Astrocyte of the spinal cord (primary cell): ENCODE measurements at places on chromosomes 11 and 22.

GRCh38 chr11:6629892-6630631 lies 10.8 kb upstream of the TPP1 start:
- DNase-seq, result no peak

- DNase-seq, result no peak
Observed at GRCh38 chr22:43315687-43316217, 27.4 kb downstream of the SCUBE1 start.

DNA sequence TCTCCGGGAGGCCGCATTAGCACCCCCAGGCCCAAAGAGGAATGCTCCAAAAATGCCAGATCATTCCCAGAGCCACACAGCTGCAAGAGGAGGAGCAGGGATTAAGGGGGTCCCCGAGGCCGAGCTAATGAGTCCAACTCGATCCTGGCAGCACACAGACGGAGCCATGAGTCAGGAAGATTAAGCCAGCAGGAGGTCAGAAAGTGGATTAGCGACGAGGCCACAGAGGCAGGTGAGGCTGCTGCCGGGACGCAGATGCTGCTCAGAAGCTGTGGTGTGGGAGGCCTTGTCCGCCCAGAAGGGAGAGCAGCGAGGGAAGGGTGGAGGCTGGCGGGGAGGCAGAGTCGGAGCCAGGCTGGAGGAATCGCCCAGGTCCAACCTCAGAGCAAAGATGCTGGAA lies 120.5 kb downstream of the SHANK2 start:
- DNase-seq, result no peak

- DNase-seq, result no peak
Observed at GRCh38 chr11:75024068-75024449, 35.3 kb downstream of the NEU3 start.

DNA sequence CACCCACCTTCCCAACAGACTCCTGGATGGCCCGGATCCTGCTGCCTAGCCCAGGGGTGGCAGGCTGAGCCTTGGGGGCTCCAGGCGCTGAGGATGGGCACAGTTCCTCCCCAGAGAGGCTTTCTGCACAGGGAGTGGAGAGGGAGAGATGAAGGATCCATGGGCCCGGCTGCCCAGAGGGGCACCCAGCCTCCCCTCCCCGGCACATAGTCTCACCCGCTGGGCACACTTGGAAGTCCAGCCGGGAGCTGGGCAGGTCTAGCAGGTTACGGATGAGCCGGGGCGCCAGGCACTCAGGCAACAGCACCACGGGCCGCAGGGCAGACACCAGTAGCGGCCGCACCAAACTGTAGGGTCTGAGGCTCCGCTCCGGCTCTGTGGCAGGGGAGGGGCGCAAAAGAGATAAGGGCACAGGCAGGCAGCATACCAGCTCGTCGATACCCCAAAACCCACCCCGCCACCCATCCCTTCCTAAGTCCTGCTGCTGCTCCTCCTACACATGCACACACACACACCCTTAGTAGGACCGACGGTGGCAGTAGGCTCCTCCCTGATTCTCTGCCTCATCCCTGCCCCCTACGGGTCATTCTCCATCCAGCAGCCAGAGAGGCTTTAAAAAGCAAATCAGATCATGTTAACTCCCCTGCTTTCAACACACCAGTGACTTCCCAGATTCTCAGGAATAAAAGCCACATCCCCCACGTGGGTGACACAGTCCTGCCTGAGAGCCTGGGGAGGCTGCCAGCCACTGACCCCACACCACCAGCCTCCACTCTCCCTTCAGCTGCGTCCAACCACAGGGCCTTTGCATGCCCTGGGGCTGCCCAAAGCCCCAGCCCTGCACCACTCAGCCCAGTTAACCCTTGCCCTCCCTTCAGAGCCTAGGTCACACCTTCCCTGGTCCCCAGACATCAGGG lies 6.5 kb upstream of the MFNG start:
- peak; percentile 52 for DNase-seq

- peak; percentile 83 for DNase-seq
Observed at GRCh38 chr11:76694664-76695063, 24.1 kb upstream of the LRRC32 start.

DNA sequence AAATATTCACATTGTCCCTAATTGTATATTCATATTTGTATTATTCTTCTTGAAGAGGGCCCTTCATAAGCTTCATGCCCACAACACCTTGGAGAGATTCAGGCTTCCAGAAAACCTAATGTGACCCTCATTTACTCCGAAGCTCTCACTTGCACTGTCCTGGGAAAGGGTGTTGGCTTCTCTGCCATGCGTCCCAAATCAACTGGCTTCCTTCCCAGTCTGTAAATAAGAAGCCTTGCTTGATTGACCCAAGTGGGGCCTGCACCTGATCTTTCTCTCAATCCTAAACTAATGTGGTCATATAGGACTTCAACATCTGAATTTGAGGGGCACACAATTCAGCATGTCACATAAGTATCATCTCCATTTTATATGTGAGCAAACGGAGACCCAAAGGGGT lies 40.5 kb upstream of the ZBTB16 start:
- DNase-seq, result no peak

- DNase-seq, result no peak
Observed at GRCh38 chr11:3096909-3097530, 39.8 kb upstream of the CARS1 start.

GRCh38 chr11:119195680-119196079 lies 10.4 kb downstream of the NHERF4 start:
- peak; percentile 57 for DNase-seq

DNA sequence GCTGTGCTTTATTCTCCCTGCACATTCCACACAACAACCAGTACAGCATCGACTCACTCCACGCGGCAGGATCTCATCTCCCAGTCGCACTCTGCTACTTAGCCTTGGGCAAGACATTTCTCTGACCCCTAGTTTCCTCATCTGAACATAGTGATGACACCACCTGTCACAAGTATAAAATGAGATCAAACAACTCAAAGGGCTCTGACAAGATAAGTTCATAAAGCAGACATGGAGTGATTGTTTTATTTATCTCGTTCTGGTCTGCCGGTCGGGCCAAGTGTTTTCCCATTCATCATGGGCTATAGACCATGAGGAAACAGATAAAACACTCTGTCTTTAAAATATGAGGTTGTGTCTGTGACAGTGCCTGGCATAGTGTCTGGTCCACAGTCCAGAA lies 35.0 kb downstream of the DSCAML1 start:
- DNase-seq, result no peak

DNA sequence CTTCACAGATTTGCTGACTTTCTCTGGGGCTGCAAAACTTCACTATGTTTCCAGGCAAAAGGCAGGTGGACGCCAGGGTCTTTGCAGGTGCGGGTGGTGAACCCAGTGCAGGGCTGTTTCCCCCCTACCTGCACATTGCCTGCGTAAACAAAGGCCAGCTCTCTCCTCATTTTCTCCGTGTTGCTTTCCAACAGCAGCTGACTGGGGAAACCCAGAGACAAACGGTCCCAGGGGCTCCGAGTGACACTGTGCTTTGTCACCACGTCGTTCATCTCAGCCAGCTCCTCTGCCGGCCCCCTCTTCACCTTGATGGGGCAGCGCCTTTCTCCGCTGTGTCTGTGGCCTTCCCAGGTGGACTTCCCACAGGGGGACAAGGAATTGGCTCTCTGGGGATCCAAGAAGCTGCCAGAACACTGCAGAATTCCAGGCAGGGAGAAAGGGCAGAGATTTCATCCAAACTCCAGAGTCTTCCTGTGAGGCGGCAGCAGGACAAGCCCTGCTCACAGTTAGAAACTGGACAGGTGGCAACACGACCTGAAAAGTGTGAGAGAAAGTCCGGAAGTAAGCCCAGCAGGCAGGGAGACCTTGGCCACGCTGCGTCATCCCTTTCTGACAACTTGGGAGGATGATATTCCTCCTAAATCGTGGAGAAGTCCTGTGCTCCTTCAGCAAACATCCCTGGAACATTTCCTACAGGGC lies 1493.7 kb downstream of the TBC1D22A start:
- DNase-seq, result no peak

DNA sequence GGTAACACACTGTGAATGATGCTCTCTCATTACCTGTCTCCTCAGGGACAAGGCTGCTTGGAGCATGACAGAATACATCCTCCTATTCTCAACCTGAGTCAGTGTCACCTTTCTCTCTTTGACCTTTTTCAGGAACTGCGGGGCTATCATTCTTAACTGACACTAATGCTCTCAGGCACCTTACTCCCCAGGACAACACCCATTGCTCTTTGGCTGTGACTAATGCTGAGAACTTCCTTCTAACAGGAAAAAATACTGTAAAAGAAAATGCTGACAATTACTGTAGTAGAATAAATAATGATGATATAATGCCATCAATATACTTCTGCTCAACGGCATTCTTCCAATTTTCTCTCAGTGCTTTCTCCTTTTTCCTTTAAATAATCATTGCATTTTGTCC lies 2082.7 kb upstream of the RAG2 start:
- no peak for DNase-seq

DNA sequence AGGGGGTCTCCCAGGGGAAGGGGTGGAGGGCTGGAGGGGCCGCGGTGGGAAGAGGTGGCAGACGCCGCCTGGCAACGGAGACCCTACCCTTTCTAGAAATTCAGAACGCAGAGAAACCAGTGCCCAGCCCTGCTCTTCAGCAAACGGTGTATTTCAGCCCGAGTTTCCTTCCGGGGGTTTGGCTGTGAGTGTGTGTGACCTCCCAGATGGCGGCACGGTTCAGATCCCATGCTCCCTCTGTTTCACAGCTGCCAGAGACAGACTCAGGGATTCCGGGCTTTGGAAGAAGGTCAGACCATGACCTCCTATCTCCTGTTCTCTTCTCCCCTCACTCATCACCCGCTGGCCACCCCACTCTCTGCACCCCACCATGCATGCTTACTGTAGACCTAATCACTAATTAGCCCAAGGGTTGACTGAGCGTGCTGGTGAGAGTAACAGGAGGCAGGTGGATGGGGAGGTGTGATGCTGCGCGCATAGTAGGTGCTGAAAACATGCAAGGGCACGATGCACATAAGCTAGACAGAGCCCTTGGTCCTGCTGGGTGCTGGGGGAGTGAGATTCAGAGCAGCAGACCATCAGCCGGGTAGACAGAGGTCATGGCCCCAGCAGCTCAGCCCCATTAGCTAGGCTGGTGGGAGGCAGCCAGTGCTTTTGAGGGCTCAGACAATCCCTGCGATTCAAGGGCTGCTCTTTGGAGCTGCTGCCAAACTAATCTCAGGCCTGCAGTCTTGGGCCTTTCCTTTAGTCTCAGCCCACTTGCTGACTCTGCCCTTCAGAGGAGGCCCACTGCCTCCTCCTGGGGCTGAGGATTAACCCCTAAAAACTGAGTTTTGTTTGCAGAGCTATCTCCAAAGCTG lies 256.5 kb upstream of the CADM1 start:
- peak; percentile 2 for DNase-seq

DNA sequence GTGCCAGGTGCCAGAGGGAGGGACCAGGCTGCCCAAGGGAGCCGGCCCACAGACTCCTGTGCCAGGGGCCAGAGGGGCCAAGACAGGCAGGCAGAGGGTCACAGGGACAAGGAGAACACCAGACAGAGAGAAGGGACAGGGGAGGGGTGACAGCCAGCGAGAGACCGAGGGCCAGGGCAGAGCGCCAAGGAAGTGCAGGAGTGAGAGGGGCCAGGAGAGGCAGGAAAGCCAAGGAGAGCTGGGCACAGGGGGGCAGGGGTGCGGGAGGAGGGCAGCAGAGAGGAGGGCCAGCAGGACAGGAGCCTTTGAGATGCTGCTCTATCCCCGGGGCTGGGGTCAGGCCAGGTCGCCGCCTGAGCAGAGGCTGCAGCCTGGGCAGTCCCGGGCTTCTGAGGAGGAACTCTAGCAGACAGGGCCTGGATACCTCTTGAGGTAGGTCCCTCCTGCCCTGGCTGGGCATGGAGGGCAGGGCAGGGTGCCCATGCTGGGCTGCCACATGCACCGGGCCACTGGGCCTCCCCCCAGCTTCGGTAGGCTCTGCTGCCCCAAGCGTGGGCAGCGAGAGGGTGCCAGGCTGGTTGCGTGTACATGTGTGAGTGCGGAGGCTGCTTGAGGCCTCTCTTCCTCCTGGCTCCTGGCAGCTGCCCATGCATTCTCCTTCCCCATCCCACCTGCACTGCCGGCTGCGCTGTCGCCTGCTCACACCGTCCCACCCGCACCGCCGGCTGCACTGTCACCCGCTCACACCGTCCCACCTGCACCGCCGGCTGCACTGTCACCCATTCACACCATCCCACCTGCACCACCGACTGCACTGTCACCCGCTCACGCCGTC lies 12.2 kb downstream of the LSP1 start:
- DNase-seq, result no peak

GRCh38 chr22:37905534-37906363 lies at the start of gene MICALL1:
Gene MICALL1, plus strand, starts transcription at chr22:37906297. Its CDS starts 126 bp downstream, at chr22:37906423.
- peak; percentile 80 for DNase-seq

DNA sequence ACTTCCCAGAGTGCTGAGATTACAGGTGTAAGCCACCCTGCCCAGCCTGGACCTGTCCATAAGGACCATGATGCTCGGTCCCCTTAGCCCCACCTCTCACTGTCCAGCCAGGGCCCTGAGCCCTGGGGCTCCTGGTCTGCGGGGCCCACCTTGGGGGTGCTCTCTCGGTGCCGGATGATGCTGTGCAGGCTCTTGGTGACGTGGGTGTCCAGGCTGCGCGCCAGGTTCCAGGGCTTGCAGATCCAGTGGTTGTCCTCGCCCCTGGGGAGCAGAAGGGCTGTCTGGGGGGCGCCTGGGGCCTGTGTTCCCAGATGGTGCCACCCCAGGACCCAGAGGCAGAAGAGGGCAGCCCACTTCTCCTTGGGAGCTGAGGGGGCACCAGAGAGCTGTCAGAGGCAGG lies 13.4 kb downstream of the TTLL12 start:
- no peak for DNase-seq

DNA sequence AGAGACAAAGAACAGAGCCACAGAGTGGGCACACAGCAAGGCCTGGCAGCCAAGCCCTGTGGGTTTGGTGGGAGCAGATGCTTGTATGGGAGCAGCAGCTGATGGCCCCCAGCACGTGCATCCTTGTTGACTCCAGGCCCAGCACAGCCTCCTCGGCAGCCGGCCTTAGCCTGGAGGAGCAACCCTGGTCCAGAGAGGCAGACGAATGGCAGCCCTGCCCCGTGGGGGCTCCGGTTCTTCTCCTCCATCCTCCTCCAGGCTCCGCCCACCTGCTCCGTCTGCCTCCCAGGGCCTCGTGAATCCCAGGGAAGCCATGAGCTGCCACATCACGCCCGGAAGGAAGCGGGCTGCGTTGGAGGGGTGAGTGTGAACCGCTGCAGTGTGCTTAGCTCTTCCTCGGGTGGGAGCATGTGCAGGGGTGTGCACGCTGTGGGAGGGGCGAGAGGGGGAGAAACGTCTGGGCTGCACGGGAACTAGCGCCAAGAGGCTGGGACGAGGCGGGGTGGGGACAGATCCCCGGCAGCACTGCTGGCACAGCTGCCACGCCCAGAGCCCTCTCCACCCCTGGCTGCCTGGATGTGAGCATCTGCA lies 36.3 kb upstream of the JAM3 start:
- no peak for DNase-seq

DNA sequence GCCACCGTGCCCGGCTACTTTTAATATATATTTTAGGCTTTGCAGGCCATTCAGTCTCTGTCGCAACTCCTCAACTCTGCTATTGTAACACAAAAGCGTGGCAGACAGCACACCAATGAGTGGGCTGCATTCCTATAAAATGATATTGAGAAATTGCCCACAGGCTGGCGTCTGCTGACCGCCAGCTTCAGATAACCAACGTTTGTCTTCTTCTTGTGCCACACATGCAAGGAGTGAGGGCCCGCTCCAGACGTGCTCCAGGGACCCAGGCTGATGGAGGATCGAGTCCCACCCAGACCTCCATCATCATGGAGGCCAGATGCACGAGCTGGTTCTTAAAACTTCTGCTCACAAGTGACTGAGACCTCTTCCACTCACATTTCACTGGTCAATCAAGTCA lies 35.4 kb upstream of the LINC01488 start:
- no peak for DNase-seq
